ENCODE measurements at places on chromosomes 5 and 9.

DNA sequence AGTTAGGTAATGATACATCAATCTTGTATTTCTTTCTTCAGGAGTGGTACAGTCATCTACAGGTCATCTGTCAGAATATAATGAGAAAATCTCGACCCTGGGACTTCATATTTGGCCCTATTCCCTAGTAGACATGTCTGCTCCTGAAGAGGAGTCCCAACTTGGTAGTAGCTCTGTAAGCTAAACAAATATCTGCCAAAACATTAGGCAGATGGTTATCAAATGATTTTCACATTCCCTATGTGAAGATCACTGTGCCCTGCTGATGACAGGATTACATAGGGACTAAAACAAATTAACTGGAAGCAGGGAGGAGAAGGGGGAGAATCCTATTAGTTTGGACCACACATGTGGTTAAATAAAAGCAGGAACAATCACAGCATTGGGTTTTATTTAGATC, 138.6 kb upstream of the NFIB start:
- DNase-seq, result no peak

DNA sequence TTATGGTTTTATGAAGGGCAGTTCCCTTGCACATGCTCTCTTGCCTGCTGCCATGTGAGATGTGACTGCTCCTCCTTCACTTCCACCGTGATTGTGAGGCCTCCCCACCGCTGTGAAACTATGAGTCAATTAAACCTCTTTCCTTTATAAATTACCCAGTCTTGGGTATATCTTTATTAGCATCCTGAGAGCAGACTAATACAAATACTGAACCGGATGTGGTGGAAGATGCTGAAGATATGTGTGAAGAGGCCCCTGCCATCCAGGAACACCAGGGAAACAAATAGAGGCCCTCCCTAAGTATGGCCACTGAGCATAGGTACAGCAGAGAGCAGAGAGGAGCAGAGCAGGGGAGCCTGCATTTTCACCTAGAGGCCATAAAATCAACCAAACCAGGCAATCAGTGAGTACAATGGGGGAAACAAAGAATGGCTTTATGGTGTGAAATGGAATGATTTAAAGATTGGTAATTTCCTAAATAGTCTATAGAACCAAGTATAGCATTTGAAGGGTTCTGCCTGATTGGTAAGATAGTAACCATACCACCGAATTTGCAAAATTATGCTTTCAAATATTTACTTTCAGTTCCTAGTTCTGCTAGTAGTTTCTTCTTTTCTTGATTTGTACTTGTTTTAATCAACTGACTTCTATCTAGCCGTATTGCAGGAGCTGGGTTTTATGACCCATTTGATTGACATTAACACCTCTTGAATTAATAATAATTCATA, 421.6 kb downstream of the IRX1 start:
- no peak for DNase-seq

DNA sequence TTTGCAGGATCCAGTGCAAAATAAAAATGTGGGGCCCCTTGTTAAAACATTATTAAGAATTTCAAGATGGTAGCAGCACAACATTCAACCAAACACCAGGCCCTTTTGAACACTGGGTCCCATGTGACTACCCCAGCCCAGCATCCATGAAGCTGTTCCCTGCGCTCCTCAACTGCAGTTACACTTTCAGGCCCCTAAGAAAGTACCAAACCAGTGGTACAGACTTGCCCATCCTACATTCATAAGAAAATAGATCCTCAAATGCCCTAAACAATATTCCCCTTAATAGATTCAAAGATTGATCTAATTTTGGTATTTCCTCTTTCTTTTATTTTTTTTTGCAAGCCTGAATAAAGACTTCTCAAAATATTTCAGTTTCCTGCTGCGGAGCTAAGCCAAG, 201.7 kb downstream of the EFNA5 start:
- DNase-seq, result no peak

- DNase-seq, result no peak
Measured at GRCh38 chr5:135511761-135512575, 23.8 kb downstream of the NEUROG1 start.
